ENCODE measurements at places on chromosomes 3 and 15.

GRCh38 chr3:127728417-127729015 lies 55.8 kb downstream of the ABTB1 start:
- no peak for DNase-seq

GRCh38 chr3:176699288-176699687 lies 498.0 kb downstream of the TBL1XR1 start:
- no peak for DNase-seq

DNA sequence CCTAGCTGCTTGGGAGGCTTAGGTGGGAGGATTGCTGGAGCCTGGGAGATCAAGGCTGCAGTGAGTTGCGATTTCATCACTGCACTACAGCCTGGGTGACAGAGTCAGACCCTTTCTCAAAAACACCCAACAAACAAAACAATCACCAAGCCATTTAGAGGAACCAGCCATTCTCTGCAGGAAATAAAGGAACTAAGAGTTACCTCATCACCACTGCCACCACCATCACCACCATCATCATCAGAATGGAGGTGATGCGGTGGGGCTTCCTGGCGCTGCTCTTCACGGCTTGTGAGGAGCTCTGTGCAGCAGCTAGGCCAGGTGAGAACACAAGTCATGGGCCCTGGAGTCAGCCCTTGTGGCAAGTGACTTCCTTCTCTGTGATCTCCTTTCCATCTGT lies 37.7 kb upstream of the KLHL25 start:
- no peak for DNase-seq

DNA sequence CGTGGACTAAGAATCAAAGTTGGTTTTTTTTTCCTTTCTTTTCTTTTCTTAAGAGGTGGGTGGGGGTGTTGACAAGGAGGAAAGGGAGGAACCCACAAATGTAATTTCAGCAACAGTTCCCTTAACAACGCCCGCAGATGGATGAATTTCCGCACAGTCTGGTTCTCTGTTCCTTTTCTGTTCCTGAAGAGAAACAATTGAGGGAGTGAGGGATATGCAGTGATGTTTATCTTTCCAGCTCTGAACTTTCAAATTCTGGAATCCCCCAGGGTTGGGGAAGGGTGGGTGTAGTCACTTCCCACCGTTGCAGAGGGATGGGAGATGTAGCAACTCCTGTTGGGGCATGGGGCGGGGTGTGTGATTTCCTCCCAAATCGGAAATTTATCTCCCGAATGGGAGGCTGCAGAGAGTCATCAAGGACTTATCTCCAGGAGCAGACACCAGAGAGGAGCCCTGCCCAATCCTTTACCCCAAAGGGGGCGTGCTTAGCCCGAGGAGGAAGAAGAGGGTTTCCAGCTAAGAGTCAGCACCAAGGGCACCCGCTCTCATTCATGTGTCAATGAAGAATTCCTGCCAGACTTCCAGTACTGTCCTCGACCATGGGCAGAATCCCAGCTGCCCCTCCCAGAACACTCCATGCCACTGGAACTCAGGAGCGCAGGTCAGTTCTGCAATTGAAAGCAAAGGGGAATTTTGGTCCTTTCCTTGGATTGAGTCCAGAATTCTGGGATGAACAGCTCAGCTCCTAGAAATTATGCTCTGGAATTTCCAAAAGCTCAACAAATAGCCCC lies 35.0 kb upstream of the CFAP161 start:
- DNase-seq = no peak

DNA sequence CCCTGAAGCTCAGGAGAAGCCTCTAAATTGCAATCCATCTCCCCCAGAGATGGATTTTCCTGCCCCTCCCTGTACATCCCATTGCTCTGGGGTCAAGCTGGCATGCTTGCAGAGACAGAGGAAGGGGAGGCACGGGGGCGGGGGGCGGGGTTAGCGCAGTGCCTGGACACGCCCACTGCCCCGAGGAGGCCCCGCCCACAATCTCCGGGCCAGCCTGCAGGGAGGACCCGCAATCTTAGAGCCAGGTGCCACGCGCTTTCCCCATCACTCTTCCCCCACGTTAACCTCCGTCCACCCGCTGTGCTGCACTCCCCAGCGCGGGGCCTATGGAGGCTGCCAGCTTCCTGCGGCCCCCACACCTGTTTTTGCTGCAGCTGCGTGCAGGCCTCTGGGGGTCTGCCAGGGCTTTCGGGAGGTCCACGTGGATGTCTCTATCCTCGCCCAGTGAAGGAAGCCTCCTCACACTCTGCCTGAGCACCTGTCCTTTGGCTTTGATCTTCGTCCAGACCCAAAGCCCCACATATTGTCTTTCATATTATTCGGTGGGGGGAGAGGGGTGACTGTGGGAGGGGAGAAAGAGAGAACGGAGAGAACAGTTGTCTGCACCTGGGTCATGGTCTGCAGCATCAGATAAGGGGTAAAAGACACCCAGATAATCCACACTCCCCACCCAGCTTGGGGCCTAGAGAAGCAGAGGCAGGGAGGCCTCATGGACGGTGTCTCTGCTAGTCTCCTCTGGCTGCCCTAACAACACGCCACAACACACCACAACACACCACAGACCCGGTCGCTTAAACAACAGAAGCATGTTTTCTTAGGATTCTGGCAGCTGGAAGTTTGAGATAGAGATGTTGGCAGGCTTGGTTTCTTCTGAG lies 118.0 kb upstream of the MEF2A start:
- no peak for DNase-seq

- DNase-seq = no peak
Observed at GRCh38 chr3:69129531-69129930, 7.1 kb upstream of the LMOD3 start.

- DNase-seq = no peak
Observed at GRCh38 chr3:58266577-58266976, 29.0 kb downstream of the ABHD6 start.

DNA sequence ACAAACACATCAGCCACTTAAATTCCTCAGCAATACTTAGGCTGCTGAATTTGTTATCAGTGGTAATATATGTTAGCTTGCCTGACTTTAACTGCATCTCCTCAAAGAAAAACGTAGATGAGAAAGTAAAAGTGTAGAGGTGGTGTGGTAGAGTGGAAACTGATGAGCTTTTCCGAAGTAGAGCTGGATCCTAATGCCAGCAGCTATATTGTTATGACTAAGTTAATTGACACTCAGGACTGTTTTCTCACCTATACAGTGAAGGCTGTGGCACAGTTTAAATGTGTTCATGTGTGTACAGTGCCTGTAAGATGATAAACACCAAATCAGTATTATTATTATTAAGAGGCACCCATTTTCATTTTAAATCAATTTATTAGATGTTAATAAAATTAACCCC lies 174.9 kb downstream of the TNIK start:
- DNase-seq = no peak

DNA sequence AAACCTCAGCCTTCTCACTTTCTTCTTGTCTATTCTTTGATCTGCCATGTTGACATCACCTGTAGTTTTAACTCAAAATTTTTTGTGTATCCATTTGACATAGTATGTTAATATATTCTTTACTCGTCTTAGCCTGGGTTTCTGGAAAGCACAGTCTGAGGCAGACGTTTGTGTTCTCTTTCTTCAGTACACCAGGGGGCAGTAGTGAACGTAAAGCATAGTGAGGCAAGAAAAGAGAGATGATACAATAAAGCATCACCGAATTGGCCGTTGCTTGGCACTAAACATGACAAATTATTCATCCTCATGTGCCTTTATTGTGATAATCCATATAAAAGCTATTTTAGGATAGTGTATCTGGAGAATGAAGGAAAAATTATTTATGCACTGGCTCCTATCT lies 141.0 kb upstream of the MYRIP start:
- DNase-seq = no peak

- no peak for DNase-seq
Observed at GRCh38 chr3:141274411-141275031, 42.9 kb downstream of the PXYLP1 start.

DNA sequence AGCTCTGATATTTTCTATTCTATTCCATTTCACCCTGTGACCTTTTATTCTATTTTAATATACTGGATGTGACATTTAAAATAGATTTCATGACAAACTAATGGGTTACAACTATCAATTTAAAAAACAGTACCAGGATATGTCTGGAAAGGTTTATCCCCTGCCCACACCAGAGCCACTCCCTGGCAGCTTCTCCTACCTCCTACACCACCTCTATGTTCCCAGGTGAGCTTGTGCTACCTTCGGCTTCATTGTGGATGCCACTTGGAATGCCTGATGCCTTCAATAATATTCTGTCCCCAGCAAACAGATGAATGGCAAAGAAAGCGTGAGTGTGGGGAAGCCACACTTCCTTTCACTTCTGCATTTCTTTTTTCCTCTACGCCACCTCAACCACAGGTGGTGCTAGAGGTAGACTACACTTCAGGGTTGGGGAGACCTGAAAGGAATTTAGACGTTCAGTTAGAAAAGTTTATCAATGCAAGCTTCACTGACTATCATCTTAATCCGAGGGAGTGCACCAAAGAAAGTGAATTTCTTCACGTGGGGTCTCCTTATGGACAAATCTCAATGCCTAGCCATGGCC lies 213.0 kb downstream of the SSR3 start:
- DNase-seq = no peak

GRCh38 chr3:30438126-30438525 lies 168.3 kb upstream of the TGFBR2 start:
- no peak for DNase-seq

GRCh38 chr3:192850451-192850981 lies 67.1 kb downstream of the MB21D2 start:
- no peak for DNase-seq
